SK-N-SH treated with all-trans-retinoic acid at 6 μM for 48 hours (cell line): ENCODE measurements at places on chromosomes 6 and 20.

DNA sequence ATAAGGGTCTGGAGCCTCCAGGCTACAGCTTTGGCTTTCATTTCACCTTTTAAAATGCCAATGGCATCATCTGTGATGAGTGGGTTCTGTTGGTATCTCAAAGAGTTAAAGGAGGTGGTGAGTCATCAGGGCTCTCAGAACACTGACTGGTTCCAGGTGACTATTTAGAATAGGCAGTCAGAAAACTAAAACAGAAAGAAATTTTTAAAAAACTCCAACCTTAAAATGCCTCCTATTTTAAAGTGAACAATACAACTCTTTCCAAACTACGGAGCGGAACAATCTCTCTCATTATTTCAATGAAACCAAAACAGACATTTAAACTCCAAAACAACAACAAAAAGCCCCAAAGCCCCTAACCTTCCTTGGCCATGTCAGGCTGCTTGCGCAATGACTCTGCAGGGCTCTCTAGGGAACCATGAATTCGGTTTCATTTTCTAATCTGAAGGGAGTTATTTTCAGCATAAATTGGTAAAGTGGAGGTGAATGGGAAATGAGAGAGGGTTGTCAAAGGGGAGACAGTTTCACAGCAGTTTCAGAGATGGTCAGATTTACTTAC, 194.9 kb downstream of the KIF6 start:
- ATAC-seq: no peak

- peak; percentile 75 for ATAC-seq
Observed at GRCh38 chr6:148999501-148999900, 252.7 kb downstream of the UST start.

DNA sequence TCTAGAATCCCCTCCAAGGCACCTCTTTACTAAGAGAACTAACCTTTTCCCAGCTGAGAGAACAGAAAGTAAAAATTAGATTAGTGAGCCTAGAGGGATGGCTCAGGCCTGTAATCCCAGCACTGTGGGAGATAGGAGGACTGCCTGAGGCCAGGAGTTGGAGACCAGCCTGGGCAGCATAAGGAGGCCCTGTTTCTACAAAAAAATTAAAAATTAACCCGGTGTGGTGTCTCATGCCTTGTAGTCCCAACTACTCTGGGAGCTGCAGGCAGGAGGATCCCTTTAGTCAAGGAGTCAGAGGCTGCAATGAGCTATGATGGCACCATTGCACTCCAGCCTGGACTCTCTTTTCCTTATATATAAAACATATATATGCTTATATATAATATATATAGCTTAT, 5.5 kb upstream of the OOEP start:
- no peak for ATAC-seq

- no peak for ATAC-seq
Observed at GRCh38 chr20:20737158-20737557, 24.7 kb upstream of the RALGAPA2 start.

- ATAC-seq: 0 out of 3 replicates have a peak, but pooled peaks have one; percentile 31
Observed at GRCh38 chr6:111777357-111777756, 95.9 kb downstream of the FYN start.

GRCh38 chr20:61434341-61434781, 182.3 kb downstream of the CDH4 start:
- no peak for ATAC-seq

- peak; percentile 28 for ATAC-seq
Observed at GRCh38 chr6:133132466-133132971, 108.6 kb upstream of the EYA4 start.

DNA sequence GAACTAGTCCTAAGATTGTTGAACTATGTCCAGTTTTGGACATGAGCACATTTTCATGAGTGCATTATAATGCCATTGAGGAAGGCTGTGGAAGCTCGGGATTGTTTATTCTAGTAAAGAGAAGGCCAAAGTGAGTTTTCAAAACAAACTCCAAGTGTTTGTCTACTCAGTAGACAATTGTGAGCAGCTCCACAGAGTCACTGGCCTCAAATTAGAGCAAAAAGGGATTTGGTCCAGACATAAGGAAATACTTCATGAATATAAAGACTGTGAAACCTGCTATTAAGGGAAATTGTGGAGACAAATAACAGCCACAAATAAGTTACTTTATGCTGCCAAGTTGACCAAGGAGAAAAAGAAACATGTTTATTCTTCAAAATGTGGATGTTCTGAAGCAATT, 42.6 kb upstream of the PREP start:
- ATAC-seq: no peak

GRCh38 chr20:4134355-4134834, 119.0 kb upstream of the RNF24 start:
- ATAC-seq: no peak

DNA sequence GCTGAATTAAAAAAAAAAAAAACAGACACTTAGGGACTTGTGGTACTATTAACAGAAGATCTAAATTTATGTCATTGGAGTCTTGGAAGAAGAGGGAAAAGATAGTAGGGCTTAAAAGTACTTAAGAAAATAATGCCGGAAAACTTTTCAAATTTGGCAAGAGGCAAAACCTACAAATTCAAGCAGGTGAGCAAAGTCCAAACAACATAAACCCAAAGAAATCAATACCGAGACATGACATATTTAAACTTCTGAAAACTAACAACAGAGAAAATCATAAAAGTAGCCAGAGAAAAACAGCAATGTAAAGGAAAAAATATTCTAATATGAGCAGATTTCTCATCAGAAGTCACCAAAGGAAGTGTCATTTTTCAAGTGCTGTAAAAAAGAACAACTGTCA, 44.4 kb downstream of the EPM2A start:
- no peak for ATAC-seq

- ATAC-seq: no peak
Observed at GRCh38 chr6:22838345-22838744, 269.0 kb downstream of the HDGFL1 start.

- no peak for ATAC-seq
Observed at GRCh38 chr6:101286146-101286545, 107.4 kb upstream of the GRIK2 start.

GRCh38 chr6:45084257-45084656, 243.9 kb upstream of the RUNX2 start:
- no peak; the same call in 2 of the 3 replicates for ATAC-seq

- no peak for ATAC-seq
Observed at GRCh38 chr6:116631379-116631990, 15.2 kb downstream of the RSPH4A start.

GRCh38 chr20:7994809-7995208, 24.8 kb downstream of the TMX4 start:
- ATAC-seq: no peak

DNA sequence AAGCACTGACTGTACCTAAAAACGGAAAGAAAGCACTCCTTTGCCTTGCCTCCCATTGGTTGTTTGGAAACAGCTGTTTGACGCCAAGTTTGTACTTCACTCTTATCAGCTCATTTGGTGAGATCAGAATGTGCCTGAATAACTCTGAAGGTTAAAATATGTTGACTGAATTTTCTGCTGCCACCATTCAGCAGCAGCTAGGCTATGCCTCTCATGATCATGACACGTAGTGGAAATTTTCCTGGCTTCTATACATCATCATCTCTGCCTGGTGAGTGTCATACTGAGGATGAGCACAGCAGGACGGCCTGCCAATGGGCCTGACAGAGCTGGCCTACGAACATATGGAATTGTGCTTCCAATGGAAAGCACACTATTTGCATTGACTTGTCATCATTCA, 704.9 kb upstream of the CITED2 start:
- peak; percentile 30 for ATAC-seq

DNA sequence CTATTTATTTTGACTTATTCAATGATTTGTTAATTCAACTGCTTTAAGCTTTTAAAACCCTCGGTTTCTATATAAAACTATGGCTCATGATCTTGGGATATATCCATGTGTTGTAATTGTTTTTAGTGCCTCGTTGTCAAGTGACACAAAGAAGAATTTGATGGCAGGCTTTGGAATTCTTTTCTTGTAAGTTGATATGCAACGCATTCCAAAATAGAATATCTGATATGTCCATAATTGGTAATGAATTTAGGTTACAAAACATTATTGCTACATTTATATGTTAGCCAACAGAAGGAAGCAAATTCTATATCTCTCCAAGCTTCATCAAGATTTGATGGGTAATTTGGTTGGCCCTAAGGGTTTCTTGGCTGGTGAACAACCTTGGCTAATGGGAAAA, 220.4 kb upstream of the RIMS1 start:
- ATAC-seq: no peak

DNA sequence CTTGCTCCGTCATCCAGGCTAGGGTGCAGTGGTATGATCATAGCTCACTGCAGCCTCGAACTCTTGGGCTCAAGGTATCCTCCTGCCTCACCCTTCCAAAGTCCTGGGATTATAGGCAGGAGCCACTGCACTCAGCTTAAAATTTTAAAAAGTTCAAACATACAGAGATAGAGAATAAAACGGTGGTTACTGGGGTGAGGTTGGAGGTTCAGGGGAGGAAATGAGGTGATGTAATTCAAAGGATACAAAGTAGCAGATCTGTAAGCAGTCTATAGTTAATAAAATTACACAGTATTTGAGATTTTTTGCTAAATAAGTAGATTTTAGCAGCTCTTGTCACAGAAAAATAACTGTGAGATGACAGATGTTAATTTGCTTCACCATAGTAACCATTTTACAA, 7.5 kb upstream of the AFG1L start:
- no peak for ATAC-seq

GRCh38 chr20:36035745-36036144, 67.4 kb downstream of the CNBD2 start:
- no peak for ATAC-seq

DNA sequence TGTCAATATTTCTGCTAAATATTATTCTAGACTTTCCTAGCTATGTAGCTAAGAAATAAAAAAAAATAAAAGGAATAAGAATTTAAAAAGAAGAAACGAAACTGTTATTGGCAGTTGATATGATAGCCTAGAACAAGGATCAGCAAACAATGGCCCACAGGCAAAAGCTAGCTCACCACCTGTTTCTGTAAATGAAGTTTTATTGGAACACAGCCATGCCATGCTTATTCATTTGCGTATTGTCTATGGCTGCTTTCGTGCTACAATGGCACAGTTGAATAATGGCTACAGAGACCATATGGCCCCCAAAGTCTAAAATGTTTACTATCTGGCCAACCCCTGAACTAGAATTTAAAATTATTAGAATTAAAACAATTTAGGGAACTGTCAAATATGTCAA, 952.6 kb upstream of the MAP3K7 start:
- ATAC-seq: no peak

GRCh38 chr6:83183082-83183828, 9.8 kb downstream of the PGM3 start:
- peak; percentile 96 for ATAC-seq

GRCh38 chr6:38774929-38775707, 60.0 kb downstream of the DNAH8 start:
- no peak for ATAC-seq

- peak; percentile 90 for ATAC-seq
Observed at GRCh38 chr20:44683263-44684046, 31.7 kb upstream of the CCN5 start.
